ENCODE measurements at places on chromosomes 5 and 9.

DNA sequence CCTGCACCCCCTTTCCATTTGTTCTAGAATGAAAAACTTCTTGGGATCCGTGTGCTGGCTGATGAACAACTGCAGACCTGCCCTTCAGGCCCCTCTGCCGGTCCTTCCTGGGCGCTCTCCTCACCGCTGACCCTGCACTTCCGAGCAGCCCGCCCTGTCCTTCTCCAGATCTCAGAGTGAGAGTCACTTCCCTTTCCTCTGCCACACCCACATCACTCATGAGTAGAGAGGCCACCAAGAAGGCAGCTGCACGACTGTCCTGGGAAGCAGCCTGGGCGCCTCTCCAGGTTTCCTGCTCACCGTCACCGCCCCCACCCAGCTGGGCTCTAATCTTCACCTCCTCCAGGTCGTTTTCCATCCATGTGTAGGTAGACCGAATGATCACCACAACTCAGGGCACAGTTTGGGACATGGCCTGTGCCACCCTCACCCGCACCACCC is 35.0 kb upstream of the NSMF start:
- DNase-seq, result no peak

- DNase-seq, result no peak
Observed at GRCh38 chr5:51974834-51975233, 591.6 kb downstream of the ISL1 start.

DNA sequence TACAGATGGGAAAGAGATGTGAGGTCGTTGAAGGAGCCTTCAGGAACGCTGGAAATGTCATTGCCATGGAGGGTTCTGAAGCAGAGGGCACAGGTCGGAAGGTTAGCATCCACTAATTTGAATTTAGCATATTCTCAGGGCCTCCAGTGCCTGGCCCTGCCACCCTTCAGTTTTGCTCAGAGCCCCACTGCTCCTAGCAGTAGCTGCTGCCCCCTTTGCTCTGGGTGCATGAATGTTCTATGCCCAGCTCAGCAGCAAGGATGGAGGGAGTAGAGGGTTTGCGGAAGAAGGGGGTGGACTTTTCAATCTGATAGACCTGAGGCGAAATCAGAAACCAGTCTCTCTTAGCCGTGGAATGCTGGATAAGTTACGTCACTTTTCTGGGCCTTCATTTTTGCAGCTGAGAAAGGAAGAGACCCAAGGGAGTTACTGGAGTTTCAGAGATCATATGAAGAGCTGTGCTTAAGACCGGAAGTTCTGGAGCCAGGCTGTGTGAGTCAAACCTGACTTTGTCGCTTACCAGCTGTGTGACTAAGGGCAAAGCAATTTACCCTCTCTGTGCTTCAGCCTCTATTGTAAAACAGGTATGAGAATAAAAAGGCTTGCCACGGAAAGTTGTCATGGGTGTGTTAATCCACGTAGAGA is 133.2 kb upstream of the PANK3 start:
- no peak for DNase-seq

GRCh38 chr5:56951126-56951945 is 587 bp downstream of the MIER3 start:
- DNase-seq, result peak; percentile 6

GRCh38 chr5:159459132-159459627 is 128.9 kb upstream of the IL12B start:
- no peak for DNase-seq

Data from NCI-H1092 treated with DMSO at 0.1 percent for 48 hours (cell line).